ENCODE measurements at places on chromosomes 11 and 22.

DNA sequence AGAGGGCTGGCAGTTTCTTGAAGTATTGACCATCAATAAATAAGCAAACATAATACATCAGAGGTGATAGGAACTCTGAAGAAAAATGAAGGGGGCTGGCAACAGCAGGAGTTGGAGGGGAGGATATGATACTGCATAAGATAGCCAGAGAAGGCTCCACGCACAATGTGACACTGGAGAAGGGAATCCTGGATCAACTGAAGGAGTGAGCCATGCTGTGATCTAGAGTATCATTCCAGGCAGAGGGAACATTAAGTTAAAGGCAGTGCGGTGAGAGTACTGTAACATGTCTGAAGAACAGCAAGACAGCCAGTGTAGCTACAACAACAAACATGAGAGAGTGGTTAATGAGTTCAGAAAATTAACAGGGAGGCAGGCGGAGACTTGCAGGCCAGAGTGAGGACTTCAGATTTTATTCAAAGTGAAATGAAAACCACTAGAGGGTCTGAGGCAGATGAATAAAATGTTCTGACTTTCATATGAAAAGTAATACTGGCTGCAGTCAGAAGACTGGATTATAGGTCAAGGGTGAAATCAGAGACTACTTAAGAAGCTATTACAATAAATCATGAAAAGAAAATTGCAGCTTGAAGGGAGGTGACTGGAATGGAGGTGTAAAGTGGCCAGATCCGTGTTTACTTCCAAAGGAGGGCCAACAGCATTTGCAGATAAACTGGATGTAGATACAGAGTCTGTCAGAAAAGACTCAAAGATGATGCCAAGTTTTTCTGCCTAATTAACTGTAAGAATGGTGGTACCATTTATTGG is 49.4 kb downstream of the RRAS2 start:
- no peaks in the 10 kb centered on the region for H3K36me3 ChIP-seq
- H3K4me1 ChIP-seq: peaks cover 13% of the 10 kb centered on the region
- DNase-seq: no peak
- peak overlapping the region; percentile 66 for H3K27ac ChIP-seq
- H3K4me3 ChIP-seq: no peak overlapping the region

DNA sequence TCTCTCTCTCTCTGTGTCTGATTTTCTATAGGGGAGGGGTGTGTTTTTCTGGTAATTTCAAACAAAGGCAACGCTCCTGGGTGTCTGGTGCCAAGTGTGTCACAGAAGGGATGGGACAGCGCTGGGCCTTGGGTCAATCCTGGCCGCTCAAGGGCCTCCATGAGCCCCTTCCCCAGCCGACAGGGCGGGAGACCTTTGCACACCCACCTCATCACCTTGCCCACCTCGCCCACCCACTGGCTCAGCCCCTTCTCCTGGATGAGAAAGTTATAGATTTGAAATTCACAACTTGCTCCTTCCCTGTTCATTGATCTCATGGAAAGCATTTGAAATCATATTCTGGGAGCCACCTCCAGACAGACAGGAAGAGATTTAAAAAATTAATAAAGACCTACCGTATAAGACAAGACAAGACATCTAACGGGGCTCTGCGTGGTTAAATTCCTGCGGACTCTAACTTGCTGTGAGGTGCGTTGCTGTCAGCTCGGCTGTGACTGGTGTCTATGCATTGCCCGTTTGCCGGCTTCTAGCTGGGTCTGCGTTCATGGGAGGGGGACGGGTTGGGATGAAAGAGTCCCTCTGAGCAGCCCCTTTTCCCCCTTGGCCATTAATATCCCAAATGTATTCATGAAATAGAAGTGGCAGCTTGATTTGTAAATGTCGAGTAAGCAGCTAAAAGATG is 27.0 kb downstream of the MPPED1 start:
- H3K36me3 ChIP-seq: no peaks in the 10 kb centered on the region
- H3K27me3 ChIP-seq: peaks cover 32% of the 10 kb centered on the region
- no peak overlapping the region for H3K27ac ChIP-seq
- no peak for DNase-seq
- H3K4me3 ChIP-seq: no peak overlapping the region
- no peaks in the 10 kb centered on the region for H3K4me1 ChIP-seq

- no peak overlapping the region for H3K27ac ChIP-seq
- H3K27me3 ChIP-seq: no peaks in the 10 kb centered on the region
- no peak for DNase-seq
Observed at GRCh38 chr22:44460287-44460686, 37.7 kb downstream of the RTL6 start.

DNA sequence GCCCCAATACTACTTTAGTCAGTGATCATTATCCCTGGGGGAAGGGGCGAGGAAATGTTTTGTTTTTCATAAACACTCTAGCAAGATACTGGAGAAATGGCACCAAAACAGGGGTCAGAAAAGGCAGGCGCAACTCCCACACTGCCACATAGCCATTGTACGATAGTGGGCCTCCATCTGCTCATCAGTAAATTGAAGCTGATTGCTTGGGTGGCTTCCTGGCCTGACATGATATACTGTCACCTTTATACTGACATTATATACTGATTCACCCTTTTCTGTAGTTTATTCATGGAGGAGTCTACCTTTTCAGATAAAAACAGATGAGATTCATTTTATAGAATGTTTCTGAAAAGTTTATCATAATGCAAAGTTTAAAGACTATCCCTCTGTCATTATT is 51.6 kb upstream of the CCDC34 start:
- H3K27ac ChIP-seq: no peak overlapping the region
- no peak overlapping the region for H3K4me3 ChIP-seq
- no peaks in the 10 kb centered on the region for H3K36me3 ChIP-seq
- no peak for DNase-seq
- no peaks in the 10 kb centered on the region for H3K4me1 ChIP-seq

GRCh38 chr11:117080370-117080769 is 17.9 kb downstream of the SIK3 start:
- peaks cover 2% of the 10 kb centered on the region for H3K4me1 ChIP-seq
- no peak overlapping the region for H3K4me3 ChIP-seq
- H3K27ac ChIP-seq: no peak overlapping the region
- DNase-seq: no peak
- no peaks in the 10 kb centered on the region for H3K27me3 ChIP-seq
- H3K36me3 ChIP-seq: no peaks in the 10 kb centered on the region

- H3K4me1 ChIP-seq: no peaks in the 10 kb centered on the region
- no peaks in the 10 kb centered on the region for H3K36me3 ChIP-seq
- no peak for DNase-seq
- H3K27ac ChIP-seq: no peak overlapping the region
Observed at GRCh38 chr11:4713241-4713640, 8.7 kb downstream of the MMP26 start.

DNA sequence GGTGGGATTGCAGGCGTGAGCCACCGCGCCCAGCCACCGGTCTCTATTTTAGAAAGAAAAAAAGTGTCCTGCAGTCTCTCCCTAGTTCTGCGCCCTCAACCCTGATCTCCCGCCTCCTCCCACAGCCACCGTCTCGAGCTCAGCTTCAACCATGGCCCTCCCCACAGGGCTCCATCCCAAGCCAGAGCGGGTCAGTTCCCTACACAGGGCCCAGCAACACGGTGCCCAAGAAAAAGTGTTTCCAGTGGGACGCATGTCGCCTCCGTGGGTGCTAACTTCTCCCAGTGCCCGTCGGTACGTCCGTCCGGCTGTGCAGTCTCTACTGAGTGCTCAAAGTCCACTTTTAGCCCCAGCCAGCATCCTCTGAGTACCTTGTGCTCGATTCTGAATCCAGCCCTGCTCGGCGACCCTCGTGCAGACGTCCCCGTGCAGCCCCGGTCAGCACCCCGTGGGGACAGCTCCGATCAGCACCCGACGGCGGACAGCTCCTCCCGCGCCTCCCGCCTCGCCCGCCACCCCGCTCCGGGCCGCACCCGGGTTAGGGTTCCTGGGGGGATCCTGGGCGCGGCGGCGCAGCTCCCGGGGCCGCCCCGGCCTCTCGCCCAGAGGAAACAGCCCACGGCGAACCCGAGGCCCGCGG is 657 bp upstream of the MAPK8IP2 start:
- peaks cover 47% of the 10 kb centered on the region for H3K27me3 ChIP-seq
- DNase-seq: peak; percentile 43
- H3K4me3 ChIP-seq: no peak overlapping the region
- peaks cover 9% of the 10 kb centered on the region for H3K36me3 ChIP-seq
- H3K4me1 ChIP-seq: peaks cover 9% of the 10 kb centered on the region

DNA sequence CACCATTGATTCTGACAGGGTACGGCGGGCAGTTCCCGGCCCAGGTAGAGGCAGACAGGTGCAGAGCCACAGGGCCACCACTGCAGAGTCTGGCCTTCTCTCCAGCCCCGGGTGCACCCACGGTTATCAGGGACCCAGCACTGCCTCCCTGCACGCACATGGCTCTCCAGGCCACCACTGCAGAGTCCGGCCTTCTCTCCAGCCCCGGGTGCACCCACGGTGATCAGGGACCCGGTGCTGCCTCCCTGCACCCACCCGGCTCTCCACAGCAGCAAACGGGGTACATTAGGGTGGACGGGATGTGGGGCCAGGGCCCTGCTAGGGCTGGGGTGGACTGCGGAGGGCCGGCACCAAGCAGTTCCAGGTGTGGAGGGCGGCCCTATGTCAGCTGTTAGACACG is 272.9 kb downstream of the BRD1 start:
- H3K27me3 ChIP-seq: no peaks in the 10 kb centered on the region
- no peak overlapping the region for H3K4me3 ChIP-seq
- no peaks in the 10 kb centered on the region for H3K4me1 ChIP-seq
- H3K27ac ChIP-seq: no peak overlapping the region
- H3K36me3 ChIP-seq: no peaks in the 10 kb centered on the region

DNA sequence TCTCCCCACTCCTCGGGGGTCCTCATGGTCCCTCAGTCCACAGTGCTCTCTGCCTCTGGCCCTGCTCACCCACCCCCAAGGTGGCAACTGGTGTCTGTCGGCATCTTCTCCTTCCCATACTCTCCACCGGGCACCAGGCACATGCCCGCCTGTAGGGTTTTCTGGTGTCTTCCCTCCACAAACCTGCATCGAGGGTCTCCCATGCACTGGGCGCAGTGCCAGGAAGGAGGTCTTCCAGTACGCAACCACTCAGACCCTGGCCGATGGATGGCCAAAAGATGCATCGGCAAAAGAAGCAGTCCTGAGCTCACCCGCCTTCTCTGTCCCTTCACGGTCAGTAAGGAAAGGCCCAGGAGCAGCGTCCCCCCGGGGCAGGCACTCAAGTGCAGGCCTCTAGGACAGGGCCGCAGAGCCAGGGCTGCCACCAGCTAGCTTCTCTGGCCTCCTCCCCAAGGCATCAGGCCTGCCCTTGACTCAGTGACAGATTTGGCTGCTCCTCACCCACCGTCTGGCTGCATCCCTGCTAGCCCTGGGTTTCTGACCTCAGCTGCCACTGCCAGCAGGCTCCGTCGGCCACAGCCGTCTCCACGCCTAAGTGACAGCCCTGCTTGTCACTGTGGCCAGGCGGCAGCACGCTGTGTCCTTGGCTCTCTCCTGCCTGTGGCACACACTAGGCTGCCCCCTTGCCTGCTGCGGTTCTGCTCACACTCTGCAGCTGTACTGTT is 32.1 kb upstream of the IGSF9B start:
- H3K36me3 ChIP-seq: no peaks in the 10 kb centered on the region
- H3K4me3 ChIP-seq: no peak overlapping the region
- no peak overlapping the region for H3K27ac ChIP-seq
- H3K4me1 ChIP-seq: no peaks in the 10 kb centered on the region
- peaks cover 71% of the 10 kb centered on the region for H3K27me3 ChIP-seq

DNA sequence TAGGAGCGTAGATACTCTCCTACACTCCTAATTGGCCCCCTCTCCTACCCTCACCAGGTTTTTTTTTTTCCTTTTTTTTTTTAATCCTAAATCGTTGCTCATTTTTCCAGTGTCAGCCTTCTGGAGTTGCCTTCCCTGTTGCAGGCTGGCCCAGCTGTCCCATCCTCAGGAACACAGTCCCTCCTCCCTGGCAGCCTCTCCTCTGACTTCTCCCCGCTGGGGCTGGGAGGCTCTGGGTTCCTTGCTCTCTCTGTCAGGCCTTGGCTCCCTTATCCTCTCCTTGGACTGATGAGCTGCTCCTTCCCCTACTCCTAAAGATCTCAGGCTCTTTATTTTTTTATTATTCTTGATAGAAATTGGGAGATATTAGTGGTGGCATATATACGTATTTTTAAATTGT is 62.2 kb downstream of the PKNOX2 start:
- DNase-seq: no peak
- H3K4me3 ChIP-seq: no peak overlapping the region
- no peak overlapping the region for H3K27ac ChIP-seq
- no peaks in the 10 kb centered on the region for H3K27me3 ChIP-seq
- H3K4me1 ChIP-seq: peaks cover 41% of the 10 kb centered on the region
- peaks cover 26% of the 10 kb centered on the region for H3K36me3 ChIP-seq

GRCh38 chr22:50145721-50146438 is 24.7 kb upstream of the PANX2 start:
- no peak overlapping the region for H3K4me3 ChIP-seq
- no peak for DNase-seq
- peaks cover 41% of the 10 kb centered on the region for H3K27me3 ChIP-seq
- peaks cover 12% of the 10 kb centered on the region for H3K4me1 ChIP-seq
- no peaks in the 10 kb centered on the region for H3K36me3 ChIP-seq

DNA sequence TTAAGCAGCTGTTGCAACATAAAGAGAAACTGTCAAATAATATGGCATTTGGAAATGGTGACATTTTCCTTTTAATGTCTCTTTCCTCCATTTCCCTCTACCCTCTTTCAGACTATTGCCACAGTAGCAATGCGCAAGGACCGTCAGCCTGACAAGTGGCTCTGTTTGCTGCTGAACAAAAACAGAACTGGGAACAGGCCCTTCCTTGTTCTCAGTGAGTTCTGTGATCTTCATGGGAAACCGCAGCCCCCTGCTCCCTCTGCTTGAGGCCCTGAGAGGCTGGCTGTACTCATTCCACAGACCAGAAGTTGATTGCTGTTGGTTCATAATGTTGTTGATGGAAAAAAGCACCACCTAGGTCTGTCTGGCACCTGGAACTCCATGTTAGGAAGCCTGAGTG is 559.7 kb downstream of the OPCML start:
- H3K27me3 ChIP-seq: no peaks in the 10 kb centered on the region
- no peak overlapping the region for H3K4me3 ChIP-seq
- H3K36me3 ChIP-seq: no peaks in the 10 kb centered on the region
- no peaks in the 10 kb centered on the region for H3K4me1 ChIP-seq
- DNase-seq: no peak
